ENCODE measurements at places on chromosomes 4 and X. TPM values are rescaled to one million over a fixed set of nuclear protein-coding genes. Genes with fewer than 3 reads are reported as not detected.

GRCh38 chrX:20029728-20030127 is 38.9 kb upstream of the BCLAF3 start:
- H3K36me3 ChIP-seq: no peaks in the 10 kb centered on the region
- H3K4me1 ChIP-seq: no peaks in the 10 kb centered on the region
- no peak overlapping the region for H3K27ac ChIP-seq
- DNase-seq: no peak
- H3K27me3 ChIP-seq: no peaks in the 10 kb centered on the region

- no peaks in the 10 kb centered on the region for H3K27me3 ChIP-seq
- H3K27ac ChIP-seq: peak overlapping the region; percentile 76
- peak overlapping the region; percentile 64 for H3K4me3 ChIP-seq
- no peak for DNase-seq
- peaks cover 36% of the 10 kb centered on the region for H3K4me1 ChIP-seq
These were observed 750 bp downstream of the TMEM129 start for GRCh38 chr4:1720163-1720983.

GRCh38 chr4:94561249-94562024 is 109.7 kb downstream of the PDLIM5 start:
- no peaks in the 10 kb centered on the region for H3K36me3 ChIP-seq
- no peak overlapping the region for H3K4me3 ChIP-seq
- H3K27ac ChIP-seq: no peak overlapping the region
- H3K27me3 ChIP-seq: no peaks in the 10 kb centered on the region
- H3K4me1 ChIP-seq: peaks cover 4% of the 10 kb centered on the region

DNA sequence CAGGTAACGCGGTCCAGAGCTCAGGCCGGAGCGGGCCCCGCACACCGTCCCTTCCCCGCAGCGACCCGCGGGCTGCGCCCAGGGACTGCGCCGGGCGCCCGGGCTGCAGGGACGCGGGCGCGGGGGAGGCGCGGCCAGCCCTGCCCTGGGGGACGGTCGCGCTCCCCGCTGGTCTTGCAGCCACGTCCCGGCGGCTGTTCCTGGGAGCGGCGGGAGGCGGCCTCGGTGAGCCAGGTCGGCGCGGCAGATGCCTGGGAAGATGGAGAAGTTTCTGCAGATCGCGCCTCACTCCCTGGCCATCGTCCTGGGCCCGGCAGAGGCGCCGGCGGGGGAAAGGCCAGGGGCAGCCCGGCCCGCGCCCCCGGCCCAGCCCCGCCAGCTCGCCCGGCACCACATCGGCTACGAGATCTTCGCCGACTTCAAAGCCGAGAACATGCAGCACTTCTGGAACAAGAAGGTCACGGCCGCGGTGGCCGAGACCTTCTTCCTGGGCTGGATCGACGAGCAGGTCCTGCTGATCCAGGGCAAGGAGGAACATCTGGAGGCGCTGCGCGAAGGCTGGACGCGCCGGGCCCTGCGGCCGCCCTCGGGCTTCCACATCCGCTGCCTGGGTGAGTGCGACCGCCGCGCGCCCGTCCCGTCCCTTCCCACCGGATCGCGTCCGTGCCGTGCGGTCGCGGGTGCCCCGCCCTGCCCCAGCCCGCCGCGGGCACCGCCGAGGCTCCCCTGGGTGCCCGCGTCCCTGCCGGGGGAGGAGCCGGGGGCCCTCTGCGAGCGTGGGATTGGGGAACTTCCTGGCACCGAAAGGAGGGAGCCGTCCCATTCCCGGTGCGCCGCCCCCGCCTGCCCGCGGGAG is 107.4 kb upstream of the STOX2 start:
- peaks cover 23% of the 10 kb centered on the region for H3K4me1 ChIP-seq
- H3K36me3 ChIP-seq: no peaks in the 10 kb centered on the region
- H3K27me3 ChIP-seq: no peaks in the 10 kb centered on the region
- peak overlapping the region; percentile 58 for H3K4me3 ChIP-seq

DNA sequence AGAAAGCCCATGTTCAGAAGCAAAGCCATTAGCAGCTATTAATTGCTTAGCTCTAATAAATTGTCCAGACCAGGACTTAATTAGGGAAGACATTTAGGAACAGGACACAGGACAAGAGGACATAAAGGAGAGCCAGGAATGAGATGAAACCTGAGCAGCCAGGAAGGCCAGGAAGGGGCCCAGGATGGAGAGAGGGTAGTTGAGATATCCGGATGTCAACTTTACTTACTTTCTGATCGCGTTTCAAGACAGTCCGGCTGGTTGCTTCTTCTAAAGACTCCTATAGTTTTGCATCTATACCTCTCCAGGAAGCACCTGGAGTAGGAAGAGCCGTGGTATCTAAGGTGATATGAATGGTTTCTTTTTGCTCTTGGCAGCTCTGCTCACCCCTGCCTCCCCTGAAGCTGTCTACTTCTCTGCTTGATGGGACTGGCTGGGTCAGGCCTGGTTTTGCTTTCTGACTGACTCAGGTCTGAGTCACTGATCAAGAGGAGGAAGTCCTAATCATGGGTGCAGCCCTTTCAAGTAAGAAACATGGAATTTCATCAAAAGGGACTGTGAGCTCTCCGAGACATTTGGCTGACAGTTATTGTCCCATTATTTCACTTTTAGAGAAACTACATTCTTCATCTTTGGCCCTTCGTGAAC is 733.3 kb downstream of the RPA4 start:
- no peaks in the 10 kb centered on the region for H3K27me3 ChIP-seq
- no peaks in the 10 kb centered on the region for H3K4me1 ChIP-seq
- DNase-seq: no peak
- H3K27ac ChIP-seq: no peak overlapping the region
- no peak overlapping the region for H3K4me3 ChIP-seq
- no peaks in the 10 kb centered on the region for H3K36me3 ChIP-seq

DNA sequence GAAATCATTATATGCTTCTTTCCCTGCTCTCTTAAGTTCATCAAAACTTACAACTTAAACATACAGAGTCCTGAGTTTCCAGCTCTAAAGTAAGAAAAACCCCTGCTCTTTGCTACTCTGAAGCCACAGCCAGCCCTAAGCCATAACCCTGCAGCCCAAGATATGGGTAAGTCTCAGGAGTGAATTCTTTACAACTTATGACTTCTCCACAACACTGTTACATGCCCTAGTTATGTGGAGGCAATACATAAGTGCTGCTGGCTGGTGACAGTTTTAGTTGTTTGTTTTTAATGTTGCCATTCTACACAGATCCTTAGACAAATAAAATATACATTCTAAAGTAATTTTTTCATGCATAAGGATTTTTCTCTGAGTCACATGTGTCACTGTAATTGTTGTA is 100.2 kb downstream of the FBXO8 start:
- no peak for DNase-seq
- H3K36me3 ChIP-seq: no peaks in the 10 kb centered on the region
- H3K4me3 ChIP-seq: no peak overlapping the region
- H3K27ac ChIP-seq: no peak overlapping the region

Gene SYTL5
- 0.08 TPM for total RNA-seq

- no peaks in the 10 kb centered on the region for H3K27me3 ChIP-seq
- no peaks in the 10 kb centered on the region for H3K36me3 ChIP-seq
- no peaks in the 10 kb centered on the region for H3K4me1 ChIP-seq
- H3K27ac ChIP-seq: no peak overlapping the region
- no peak for DNase-seq
These were observed 803.0 kb downstream of the DMD start for GRCh38 chrX:32408389-32408788.

GRCh38 chr4:30720021-30720660 is at the start of gene PCDH7:
Gene PCDH7 (plus strand): TSS chr4:30720369. CDS start chr4:30721423, 1,054 bp downstream.
- no peaks in the 10 kb centered on the region for H3K36me3 ChIP-seq
- DNase-seq: no peak
- peaks cover 3% of the 10 kb centered on the region for H3K4me1 ChIP-seq
- H3K27ac ChIP-seq: peak within 1 kb of the TSS; percentile 81

Gene NDST3
- not detected for total RNA-seq

- H3K4me1 ChIP-seq: no peaks in the 10 kb centered on the region
- no peaks in the 10 kb centered on the region for H3K27me3 ChIP-seq
- no peak for DNase-seq
- H3K36me3 ChIP-seq: no peaks in the 10 kb centered on the region
These were observed 43.4 kb downstream of the PTTG2 start for GRCh38 chr4:38003628-38004027.

Gene ADAM29
- not detected for total RNA-seq

GRCh38 chr4:22097596-22097995 is 149.0 kb upstream of the KCNIP4 start:
- H3K4me3 ChIP-seq: no peak overlapping the region
- H3K36me3 ChIP-seq: no peaks in the 10 kb centered on the region
- H3K27ac ChIP-seq: no peak overlapping the region
- H3K27me3 ChIP-seq: no peaks in the 10 kb centered on the region
- H3K4me1 ChIP-seq: no peaks in the 10 kb centered on the region
- no peak for DNase-seq

- H3K27ac ChIP-seq: peak overlapping the region; percentile 44
- no peak overlapping the region for H3K4me3 ChIP-seq
- H3K27me3 ChIP-seq: no peaks in the 10 kb centered on the region
- peaks cover 9% of the 10 kb centered on the region for H3K4me1 ChIP-seq
- no peaks in the 10 kb centered on the region for H3K36me3 ChIP-seq
These were observed 234.3 kb downstream of the ZNF674 start for GRCh38 chrX:46310815-46311497.

DNA sequence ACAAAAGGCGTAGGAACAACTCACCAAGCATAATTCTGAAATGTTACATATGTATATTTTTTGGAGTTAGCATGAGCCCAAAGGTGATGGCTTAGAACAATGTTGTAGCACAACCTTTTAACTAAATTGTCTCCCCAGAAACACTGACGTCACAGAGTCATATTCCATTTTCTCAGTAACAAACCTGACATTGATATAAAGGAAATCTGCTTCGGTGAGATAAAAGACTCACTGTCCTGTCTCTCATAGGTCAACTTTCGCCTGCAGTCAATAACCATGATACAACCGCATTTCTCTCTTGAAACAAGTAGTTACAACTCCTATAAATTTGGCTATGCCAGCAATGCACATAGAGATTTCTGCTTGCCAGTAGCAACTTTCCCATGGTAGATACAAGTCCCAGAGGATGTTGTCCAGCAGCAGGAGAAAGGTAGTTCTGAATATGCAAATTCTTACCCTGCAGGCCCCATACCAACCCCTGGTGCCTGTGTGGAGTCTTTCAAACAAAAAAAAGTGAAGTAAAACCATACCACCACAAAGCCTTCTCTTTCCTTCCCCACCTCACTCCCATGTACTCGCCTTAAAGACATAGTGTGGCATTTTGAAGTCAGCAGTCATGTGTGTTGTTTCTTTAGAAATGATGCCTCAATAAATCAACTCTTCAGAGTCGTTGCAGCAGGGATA is 47.9 kb downstream of the MTM1 start:
- H3K36me3 ChIP-seq: 0 out of 2 replicates have a peak, but pooled peaks cover 2% of the 10 kb centered on the region
- no peak overlapping the region for H3K27ac ChIP-seq
- H3K4me1 ChIP-seq: no peaks in the 10 kb centered on the region
- H3K27me3 ChIP-seq: no peaks in the 10 kb centered on the region
- no peak overlapping the region for H3K4me3 ChIP-seq
- no peak for DNase-seq

DNA sequence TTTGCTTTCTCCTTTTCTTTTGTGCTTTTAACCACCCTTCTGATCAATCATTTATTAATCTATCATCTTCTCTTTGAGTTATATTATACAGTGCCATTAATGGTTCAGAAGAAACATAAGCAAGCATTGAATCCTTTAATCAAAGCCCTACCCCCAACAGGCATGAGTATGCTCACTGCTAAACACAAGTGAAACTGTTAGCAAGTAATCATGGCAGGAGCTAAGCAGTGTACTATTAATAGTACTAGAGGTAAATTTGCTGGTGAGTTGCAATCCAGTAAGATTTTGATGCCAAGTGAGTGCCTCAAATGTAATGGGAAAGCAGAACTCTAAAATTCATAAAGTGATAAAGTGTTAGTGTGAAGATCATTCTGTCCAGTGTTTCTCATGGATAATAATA is 57.2 kb downstream of the FNIP2 start:
- H3K27ac ChIP-seq: no peak overlapping the region
- no peak for DNase-seq
- H3K27me3 ChIP-seq: no peaks in the 10 kb centered on the region
- H3K36me3 ChIP-seq: no peaks in the 10 kb centered on the region
- no peak overlapping the region for H3K4me3 ChIP-seq

DNA sequence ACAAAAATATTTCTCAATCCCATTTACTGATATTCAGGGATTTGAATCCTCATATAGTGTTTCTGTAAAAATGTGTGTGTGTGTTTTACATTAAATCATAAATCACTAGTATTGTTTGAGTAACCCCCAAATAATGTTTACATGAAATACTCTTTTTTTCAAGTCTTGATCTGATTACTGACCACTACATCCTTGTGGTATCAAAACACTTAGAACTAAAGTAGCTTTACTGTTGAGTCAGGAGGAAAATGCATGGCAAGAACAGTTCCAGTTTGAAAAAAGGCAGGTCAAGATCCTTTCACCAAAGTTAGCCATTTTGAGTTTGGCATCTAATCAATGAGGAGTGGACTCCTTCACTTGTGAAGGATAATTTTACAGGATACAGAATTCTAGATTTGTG is 3.6 kb upstream of the WDR19 start:
- no peaks in the 10 kb centered on the region for H3K36me3 ChIP-seq
- DNase-seq: no peak

Gene RENBP
- total RNA-seq: 0.62 TPM
